ENCODE measurements at places on chromosomes 2 and 18.

DNA sequence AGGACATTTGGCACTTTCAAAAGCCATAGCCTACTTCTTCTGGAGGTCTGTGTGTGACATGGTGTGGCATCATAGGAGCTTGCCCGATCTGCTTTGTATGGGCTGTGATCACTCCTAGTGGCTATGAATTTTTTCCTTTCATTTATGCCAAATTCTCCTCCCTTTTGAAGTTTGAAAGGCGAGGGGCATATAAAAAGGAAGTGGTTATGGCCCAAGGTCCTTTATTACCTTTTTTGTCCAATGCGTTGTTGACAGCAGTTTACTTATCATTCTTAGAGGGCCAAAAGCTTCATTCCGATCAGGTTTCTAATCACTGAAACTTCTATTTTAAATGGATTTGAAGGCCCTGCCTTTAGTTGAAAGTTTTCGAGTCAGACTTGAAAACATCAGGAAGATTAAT, 224.3 kb upstream of the FOSL2 start:
- DNase-seq: no peak

DNA sequence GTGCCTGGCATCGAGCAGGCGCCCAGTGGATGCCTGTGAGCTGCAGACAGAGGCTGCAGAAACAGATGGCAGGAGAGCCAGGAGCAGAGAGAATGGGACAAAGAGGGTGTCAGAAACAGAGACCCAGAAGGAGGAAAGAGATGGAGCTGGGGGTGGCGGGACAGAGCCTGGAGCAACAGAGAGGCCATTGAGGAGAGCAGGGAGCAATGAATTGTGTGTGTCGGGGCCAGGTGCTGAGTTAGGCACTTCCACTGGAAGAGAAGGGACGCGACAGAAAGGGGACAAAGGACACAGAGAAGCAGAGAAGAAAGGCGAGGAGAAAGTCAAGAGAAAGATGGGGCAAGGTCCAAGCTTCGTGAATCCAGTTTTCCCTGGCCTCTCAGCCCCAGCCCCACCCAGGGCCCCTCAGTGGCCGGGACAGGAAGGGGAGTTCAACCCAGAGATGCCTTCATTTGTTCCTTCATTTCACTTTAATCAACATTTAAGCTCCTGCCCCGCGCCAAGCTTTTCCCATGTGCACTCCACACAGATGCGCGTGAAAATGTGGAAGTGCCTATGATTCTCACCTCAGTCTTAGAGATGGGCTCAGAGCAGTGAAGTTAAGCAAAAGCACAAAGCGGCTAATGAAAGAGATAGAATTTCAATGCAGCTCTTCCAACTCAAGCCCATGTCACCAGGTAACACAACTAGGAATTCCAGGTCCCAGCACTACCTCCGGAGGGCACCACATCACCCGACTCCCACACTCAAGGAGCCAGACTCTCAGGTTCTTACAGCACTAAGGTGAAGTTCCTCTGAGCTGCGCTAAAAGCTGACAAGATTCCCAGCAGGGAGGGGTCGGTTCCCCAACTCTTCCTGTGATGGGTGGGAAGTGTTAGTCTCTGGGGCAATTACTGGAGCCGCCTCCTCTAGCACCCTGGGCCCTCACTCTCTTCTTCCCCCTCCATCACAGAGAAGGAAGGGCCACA, 55.1 kb downstream of the TNS1 start:
- DNase-seq: no peak

- DNase-seq: no peak
These were observed 9.1 kb upstream of the SEMA4C start for GRCh38 chr2:96878796-96879544.

DNA sequence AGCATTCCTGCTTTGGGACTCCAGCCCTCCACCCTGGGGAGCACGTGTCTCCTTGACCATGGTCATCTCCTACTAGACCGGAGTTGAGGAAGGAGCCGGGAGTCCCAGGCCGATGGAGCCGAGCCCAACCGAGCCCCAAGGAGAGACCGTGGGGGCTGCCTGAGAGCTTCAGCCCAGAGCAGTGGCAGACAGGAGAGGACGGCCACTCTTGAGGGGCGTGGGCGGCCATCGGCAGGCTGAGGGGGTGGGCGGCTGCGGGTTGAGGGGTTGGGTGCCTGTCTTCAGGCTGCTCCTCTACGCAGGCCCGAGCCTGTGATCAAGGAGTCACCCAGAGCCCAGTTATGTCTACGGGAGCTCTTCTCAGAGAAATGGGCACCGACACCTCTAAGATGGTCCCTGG, 158.7 kb downstream of the PXDN start:
- DNase-seq: no peak

DNA sequence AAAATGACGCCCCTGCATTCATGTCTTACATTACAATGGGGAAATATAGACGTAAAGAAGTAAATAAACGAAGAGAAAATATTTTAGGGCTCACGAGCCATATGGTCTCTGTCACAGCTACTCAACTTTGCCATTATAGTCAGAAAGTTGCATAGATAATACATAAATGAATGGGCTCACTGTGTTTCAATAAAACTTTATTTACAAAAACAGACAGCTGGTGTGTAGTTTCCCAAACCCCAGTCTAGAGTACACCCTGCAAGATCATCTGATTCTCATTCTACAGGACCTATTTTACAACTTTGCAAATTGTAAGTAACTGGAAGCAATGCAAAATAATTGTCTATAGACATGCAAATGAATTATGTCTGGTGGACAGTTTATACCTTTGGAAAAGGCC, 57.5 kb downstream of the NOL10 start:
- no peak for DNase-seq

GRCh38 chr2:175006281-175006680, 1.1 kb upstream of the CHN1 start:
- DNase-seq: no peak

DNA sequence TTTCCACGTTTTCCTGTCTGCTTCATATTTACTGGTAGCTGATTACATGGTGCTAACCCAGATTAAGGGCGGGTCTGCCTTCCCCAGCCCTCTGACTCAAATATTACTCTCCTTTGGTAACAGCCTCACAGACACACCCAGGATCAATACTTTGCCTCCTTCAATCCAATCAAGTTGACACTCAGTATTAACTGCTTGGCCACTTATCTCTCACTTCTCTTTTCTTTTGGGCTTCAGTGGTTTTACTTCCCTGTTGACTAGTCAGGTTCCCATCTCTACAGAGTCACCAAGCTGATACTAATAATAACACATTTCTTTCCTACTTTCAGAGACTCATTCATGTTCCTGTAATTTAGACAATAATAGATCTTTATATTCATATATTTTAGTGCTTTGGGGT, 302.2 kb upstream of the MAP2 start:
- no peak for DNase-seq

DNA sequence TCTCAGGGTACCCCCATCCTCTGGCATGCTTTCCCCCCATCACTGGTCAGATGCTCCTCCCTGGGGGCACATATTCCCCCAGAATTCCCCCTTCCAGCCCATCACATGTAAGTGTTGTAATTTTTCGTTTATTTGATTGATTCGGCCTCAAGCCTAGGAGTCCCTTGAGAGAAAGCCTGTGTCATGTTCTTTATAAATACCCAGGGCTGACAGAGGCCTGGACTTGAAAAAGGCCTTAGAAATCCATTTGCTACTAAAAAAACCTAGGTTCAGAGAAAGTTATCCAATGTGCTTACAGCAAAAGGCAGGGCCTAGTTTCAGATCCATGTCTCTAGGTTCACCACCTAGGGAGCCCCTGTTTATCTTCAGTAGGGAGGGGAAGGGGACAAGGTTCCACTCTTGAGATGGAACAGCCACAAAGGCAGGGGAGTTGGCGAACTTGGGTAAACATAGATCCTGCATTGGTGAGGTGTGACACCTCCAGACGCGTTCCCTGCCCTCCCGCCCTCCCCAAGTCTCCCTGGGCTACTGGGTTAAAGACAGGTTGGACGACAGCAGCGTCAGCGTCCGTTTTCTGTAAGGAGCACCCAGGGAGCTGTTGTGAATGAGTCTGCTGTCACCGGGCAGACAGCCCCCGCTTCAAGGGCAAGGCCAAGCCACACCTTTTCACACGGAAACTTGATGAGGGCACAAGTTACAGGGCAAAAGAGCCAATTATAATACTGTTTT, 147.8 kb downstream of the EN1 start:
- DNase-seq: no peak

- no peak for DNase-seq
These were observed 152.1 kb downstream of the PXDN start for GRCh38 chr2:1591978-1592907.

DNA sequence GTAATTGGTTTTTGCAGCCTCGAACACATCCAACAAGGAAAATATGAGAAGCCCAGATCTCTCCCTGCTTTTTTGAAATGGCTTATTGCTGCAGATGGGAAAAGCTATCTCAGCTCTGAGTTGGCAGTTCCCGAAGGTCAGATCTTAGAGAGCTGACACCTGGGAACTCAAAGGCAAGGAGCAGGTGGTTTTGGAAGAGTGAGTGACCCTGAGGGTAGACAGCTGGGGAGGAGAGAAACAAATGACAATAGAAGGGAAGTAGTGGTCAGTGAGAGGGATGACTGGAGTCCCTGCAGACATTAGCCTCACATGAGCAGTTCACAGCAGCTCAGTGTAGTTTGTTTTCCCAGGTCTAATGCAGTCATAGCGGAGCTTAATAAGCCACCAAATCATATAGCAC, 317.9 kb downstream of the STK39 start:
- DNase-seq: no peak

GRCh38 chr2:234771176-234771575, 180.6 kb upstream of the SH3BP4 start:
- DNase-seq: no peak

DNA sequence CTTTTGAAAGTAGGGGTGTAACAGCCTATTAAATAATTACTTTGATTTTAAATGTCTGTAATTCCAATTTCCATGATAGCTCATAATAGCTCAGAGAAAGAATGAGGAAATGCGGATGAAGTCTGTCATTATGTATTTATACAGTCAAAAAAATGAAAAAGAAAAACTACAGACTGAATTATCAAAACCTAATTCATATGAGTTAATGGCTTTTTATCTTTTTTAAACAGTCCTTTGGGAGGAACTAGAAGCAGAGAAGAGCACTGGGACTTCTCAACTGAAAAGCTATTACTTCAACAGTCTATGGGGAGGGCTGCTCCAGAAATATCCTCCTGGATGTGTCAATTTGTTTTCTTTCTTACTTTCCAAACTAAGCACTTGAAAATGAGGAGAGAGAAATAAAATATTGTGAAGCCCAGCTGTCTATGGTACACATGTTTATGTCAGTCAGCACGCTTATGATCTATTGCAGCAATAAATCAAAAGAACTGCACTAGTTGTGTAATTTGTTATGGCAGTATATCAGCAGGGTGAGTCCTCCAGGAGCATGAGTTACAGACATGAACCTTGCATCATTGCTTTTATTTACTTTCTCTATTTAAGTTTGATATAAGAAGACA, 1550.2 kb downstream of the LRP1B start:
- DNase-seq: no peak

- no peak for DNase-seq
These were observed 210.0 kb downstream of the CDH2 start for GRCh38 chr18:27966881-27967280.

DNA sequence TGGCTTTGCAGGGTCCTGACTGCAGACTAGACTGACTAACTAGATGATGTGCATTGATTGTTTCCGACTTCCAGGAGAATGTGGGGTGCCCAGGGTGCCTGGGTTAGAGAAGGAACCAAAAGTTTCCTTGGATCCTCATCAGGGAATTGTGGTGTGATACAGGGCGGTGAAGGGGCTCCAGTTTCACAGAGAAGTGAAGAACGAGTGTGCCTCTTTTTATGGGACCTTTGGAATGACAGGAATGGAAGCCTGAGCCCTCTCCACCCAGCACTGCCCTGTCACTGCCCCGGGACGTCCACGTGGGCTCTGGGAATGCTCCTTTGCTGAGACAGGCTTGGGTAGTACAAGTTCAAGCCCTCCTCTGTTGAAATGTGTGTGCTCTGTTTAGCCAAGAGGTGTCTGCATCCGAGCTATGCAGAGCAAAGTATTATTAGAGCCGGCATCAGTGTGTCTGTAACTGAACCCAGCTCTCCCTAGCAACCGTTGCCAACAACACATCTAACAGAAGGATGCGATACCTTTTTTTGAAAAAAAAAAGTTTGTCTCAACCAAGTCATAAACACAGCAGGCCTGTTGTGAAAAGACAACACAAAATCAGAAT, 183.6 kb downstream of the SMAD7 start:
- no peak for DNase-seq

- no peak for DNase-seq
These were observed 108.6 kb downstream of the STRN start for GRCh38 chr2:36857713-36858112.

GRCh38 chr2:1841903-1842791, 97.8 kb upstream of the PXDN start:
- DNase-seq: no peak

- no peak for DNase-seq
These were observed 113.6 kb upstream of the TTC39C start for GRCh38 chr18:23900994-23901393.

- DNase-seq: no peak
These were observed 1.2 kb downstream of the SATB2 start for GRCh38 chr2:199456383-199457146.

DNA sequence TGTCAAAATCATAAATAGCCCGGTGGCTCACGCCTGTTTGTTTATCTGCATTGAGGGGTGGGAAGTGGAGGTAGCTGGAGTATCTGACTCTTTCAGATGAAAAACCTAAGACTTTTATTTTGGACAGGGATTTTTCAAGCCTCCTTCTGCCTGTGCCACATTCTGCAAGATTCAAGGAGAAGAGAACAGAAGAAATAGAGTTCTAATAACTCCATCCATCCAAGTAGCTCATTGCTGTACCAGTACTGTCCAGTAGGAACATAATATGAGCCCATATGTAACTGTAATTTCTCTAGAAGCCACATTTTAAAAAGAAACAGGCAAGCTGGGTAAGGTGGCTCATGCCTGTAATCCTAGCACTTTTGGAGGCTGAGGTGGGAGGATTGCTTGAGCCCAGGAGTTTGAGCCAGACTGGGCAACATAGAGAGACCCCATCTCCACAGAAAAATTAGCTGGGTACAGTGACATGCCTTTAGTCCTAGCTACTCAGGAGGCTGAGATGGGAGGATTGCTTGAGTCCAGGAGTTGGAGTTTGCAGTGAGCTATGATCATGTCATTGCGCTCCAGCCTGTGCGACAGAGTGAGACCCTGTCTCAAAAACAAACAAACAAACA, 35.4 kb upstream of the NT5DC4 start:
- DNase-seq: no peak
